ENCODE measurements at places on chromosomes 6 and 20. TPM values are rescaled to one million over a fixed set of nuclear protein-coding genes. Genes with fewer than 3 reads are reported as not detected.

The HDGFL1 gene
- total RNA-seq = not detected

The MAFB gene
- total RNA-seq = 0.86 TPM

The BPIFA1 gene
- total RNA-seq = not detected

The FOXC1 gene
- not detected for total RNA-seq

Measured in T-helper 17 cell (primary cell).